ENCODE measurements at places on chromosomes 16 and 17. TPM values are rescaled to one million over a fixed set of nuclear protein-coding genes. Genes with fewer than 3 reads are reported as not detected.

PDE6G gene
- 2.1 TPM for total RNA-seq

DNA sequence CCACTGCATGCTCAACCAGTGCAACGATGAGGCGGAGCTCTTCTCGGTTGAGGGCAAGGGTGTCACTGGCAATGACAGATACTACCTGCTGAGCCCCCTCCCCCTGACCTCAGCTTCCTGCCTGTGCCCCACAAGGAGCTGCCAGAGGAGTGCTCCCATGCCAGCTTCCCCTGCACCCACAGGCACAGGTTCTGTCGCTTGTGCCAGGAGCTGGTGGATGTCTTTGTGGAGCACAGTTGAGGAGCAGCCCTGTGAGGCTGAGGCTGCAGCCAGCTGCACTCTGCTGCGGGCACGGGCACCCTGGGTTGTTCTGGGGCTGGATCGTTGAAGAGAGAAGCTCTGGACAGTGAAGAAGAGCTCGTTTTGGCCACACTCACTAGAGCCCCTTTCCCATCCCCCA, 165.3 kb upstream of the ZNF267 start:
- no peak overlapping the region for H3K4me3 ChIP-seq
- no peak for DNase-seq
- no peaks in the 10 kb centered on the region for H3K4me1 ChIP-seq
- no peak overlapping the region for H3K27ac ChIP-seq
- no peaks in the 10 kb centered on the region for H3K27me3 ChIP-seq

ACAP1 gene
- total RNA-seq: not detected

GRCh38 chr17:4719684-4720221, 9.3 kb downstream of the ARRB2 start:
- peak; percentile 47 for DNase-seq
- H3K4me1 ChIP-seq: peaks cover 18% of the 10 kb centered on the region
- H3K27me3 ChIP-seq: no peaks in the 10 kb centered on the region

DNA sequence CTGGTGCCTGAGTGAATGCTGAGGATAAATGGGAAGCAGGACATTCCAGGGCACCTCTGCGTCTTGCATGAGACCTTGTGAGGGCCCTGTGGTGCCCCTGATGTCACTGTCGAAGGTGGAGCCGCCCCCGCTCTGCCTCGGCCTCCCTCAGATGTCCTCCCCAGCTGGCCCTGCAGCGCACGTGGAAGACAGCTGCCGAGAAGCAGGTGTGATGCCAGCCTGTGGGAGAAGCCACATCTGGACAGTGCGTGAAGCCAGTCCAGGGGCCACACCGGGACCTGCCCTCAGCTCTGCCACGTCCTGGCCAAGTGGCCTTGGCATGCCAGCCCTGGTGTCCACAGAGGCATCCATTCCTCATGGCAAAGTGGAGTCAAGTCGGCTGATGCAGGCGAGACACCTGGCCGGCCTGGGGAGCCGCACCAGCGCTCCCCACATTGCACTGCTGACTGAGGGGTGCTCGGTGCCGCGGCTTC, 21.6 kb upstream of the METRNL start:
- no peak overlapping the region for H3K27ac ChIP-seq
- peaks cover 6% of the 10 kb centered on the region for H3K4me1 ChIP-seq
- no peak overlapping the region for H3K4me3 ChIP-seq
- no peak for DNase-seq
- no peaks in the 10 kb centered on the region for H3K36me3 ChIP-seq

DNA sequence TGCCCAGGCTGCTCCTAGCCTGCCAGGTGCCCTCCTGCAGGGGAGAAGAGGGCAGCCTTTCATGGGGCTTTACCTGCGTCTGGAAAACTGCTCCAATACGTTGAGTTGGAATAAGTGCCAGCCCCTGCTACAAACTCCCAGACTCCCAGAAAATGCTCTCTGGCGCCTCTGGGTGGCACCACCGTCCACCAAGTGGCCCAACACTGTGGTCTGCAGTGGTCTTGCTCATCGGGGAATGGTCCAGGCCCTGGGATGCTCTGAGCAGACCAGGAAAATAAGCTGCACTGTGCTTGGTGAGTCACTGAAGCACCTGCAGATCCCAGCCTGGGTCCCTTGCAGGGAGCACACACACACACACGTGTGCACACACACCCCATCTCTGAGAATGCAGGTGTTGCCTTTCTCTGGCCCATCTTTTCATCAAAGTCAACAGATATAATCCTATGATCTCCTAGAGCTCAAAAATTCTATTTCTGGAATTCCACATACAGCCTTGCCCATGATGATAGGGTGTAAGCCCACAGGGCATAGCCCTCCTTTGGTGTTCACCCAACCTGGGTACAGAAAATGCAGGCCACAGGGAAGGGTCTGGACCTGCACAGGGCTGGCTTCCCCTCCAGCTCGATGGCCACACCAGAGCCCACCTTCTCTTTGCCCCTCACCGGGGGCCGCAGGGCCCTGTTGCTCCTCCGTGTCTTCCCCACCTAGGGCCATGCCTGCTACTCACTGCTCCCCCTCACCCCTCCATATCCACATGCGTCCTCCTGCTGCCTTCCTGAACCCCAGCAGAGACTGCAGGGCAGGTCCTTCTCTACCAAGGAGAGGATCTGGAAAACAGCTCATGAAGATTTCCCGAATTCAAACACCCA, 20.5 kb downstream of the CDIP1 start:
- H3K4me1 ChIP-seq: peaks cover 3% of the 10 kb centered on the region
- H3K27ac ChIP-seq: no peak overlapping the region
- H3K4me3 ChIP-seq: no peak overlapping the region
- H3K36me3 ChIP-seq: no peaks in the 10 kb centered on the region
- DNase-seq: peak; percentile 56

DNA sequence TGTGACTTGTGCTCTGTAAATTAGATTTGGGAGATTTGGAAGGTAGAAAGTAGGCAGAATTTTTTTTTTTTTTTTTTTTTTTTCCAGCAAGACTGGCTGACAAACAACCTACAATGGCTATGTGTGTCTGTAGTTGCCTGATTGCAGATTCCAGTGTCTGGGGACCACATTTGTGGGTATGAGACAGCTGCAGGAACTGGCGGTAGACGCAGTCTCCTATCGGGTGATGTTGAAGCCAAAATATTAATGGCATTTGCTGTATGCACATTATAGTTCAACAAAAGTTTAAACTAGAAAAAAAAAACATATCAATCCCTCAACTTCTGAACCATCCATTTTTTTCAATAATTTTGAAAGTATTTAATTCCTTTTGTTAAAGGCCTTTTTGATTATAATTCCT, 665.2 kb downstream of the TOX3 start:
- no peak overlapping the region for H3K27ac ChIP-seq
- no peaks in the 10 kb centered on the region for H3K4me1 ChIP-seq
- no peaks in the 10 kb centered on the region for H3K36me3 ChIP-seq
- no peak for DNase-seq
- H3K27me3 ChIP-seq: no peaks in the 10 kb centered on the region

SERPINF2 gene
- 140 TPM for total RNA-seq

DNA sequence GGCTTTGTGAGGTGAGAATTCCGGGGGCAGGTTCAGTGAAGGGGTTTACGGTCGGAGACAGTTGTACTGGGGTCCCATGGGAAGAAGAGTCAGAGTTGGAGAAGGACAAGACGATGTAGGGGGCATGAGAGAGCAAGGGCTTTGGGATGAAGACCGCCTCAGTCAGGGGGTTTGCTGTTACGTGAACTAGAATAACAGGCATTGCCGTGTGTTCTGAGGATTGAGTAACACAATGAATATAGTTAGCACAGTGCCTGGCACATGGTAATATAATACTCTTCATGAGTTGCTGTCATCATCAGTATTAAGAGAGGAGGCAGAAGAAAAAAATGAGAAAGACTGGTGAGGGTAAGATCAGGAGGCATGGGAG, 577 bp downstream of the ZNF646 start:
- H3K36me3 ChIP-seq: no peaks in the 10 kb centered on the region
- peaks cover 10% of the 10 kb centered on the region for H3K4me1 ChIP-seq
- no peak for DNase-seq
- peak overlapping the region; percentile 94 for H3K27ac ChIP-seq

- H3K4me1 ChIP-seq: peaks cover 2% of the 10 kb centered on the region
- H3K4me3 ChIP-seq: no peak overlapping the region
Observed at GRCh38 chr16:88850531-88851199, 6.1 kb downstream of the GALNS start.

DNA sequence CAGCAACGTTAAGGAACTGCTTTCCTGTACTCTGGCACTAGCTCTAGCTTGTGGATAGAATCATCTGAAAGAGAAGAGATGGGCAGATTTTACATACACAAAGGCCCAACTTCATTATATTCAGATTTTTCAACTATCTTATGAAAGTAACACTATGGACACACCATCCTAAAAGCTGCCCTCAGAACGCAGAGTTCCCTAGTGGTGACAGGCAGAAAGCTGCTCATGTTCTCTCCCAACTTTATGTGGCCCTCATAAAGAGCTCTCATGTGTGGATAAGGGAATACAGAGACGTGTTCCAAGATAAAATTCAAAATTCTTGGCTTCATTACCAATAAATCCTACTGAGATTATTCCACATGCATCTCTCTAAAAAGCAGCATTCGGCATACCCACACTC, 1.5 kb downstream of the CFAP20 start:
- peak overlapping the region; percentile 59 for H3K4me3 ChIP-seq
- H3K27me3 ChIP-seq: no peaks in the 10 kb centered on the region
- H3K27ac ChIP-seq: peak overlapping the region; percentile 45

SRCIN1 gene
- 0.90 TPM for total RNA-seq

TAX1BP3 gene
- 218 TPM for total RNA-seq

Data from hepatocyte (in vitro differentiated cells).